Aortic smooth muscle cell (primary cell): ENCODE measurements at places on chromosomes 3 and 15. TPM values are rescaled to one million over a fixed set of nuclear protein-coding genes. Genes with fewer than 3 reads are reported as not detected.

Gene COL7A1
- 5.4 and 6.0 TPM in 2 replicates for total RNA-seq

Gene ZWILCH
- 20.0 and 23.4 TPM in 2 replicates for total RNA-seq

Gene ACTR8
- total RNA-seq: 50.5 and 53.2 TPM in 2 replicates

Gene MAPKAPK3
- 69.8 and 85.7 TPM in 2 replicates for total RNA-seq

Gene SPPL2A
- total RNA-seq: 90.2 and 120 TPM in 2 replicates

Gene ATP2B2
- total RNA-seq: 0.13 TPM in 1 of 2 replicates, not detected in the other

Gene C3orf22
- not detected in 2 replicates for total RNA-seq
